ENCODE measurements at places on chromosomes 12 and 14. TPM values are rescaled to one million over a fixed set of nuclear protein-coding genes. Genes with fewer than 3 reads are reported as not detected.

DPPA3 gene
- total RNA-seq = not detected

SIRT4 gene
- total RNA-seq = 7.0 TPM

AMIGO2 gene
- 0.55 TPM for total RNA-seq

DNA sequence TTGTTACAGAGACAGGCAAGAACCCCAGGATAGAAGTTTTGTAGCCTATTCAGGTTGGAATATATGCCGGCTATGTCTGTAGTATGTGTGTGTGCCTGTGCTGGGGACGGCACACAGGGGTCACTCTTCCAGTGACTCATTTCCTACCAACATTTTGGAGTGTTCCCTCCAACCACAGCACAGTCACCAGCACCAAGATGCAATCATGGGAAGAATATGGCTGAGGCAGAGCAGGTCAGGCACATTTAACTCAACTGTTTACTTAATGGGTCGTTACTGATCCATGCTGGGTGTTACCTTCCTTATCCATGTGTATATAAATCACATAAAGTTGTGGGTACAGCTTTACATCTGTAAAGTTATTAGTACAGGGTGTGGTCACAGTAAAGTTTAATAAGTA is 178.3 kb downstream of the PRKD1 start:
- H3K27me3 ChIP-seq = no peaks in the 10 kb centered on the region
- H3K4me3 ChIP-seq = no peak overlapping the region

GRCh38 chr12:10909462-10909861 is at the start of gene TAS2R13:
Gene TAS2R13, minus strand, starts transcription at chr12:10909562. Its CDS starts 264 bp downstream, at chr12:10909298.
- no peaks in the 10 kb centered on the region for H3K4me1 ChIP-seq
- no peak within 1 kb of the TSS for H3K4me3 ChIP-seq
- DNase-seq = no peak
- no peaks in the 10 kb centered on the region for H3K27me3 ChIP-seq

KRT78 gene
- total RNA-seq = not detected

DNA sequence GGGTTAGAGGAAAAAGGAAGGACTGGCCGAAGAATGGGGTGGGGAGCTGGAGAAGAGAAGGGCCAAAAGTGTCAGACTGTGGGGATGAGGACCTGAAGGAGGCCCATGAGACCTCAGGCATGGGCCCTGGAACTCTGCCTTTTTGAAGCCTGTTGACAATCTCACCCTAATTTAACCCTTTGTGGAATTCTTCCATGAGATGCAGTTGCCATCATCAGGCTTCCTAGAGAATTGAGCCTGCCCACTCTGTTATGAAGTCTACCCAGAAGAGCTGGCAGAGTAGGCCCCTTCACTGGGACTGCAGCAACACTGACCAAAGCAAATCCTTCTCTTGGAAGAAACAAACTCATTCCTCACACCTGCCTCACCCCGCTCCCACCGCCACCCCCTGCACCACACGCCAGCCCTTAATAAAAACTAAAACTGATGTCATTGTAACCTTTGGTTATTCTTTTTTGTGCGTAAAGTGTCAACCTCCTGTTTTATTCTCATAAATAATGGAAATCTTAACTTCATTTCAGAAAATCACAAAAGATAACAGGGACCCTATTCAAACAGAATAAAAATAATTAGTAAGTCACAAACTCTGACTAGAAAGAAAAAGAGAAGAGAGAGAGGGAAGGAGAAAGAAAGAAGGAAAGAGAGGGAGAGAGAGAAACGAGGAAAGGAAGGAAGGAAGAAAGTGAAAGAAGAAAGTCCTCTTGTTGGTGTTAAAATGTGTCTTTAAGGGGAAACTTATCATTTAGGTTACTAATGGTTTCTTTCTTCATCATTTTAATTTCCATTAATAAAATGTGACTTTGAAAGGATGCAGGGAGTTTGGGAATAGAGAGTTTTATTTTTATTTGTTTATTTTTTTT is 61.3 kb downstream of the CRADD start:
- H3K27me3 ChIP-seq = no peaks in the 10 kb centered on the region
- no peaks in the 10 kb centered on the region for H3K36me3 ChIP-seq
- DNase-seq = no peak
- no peak overlapping the region for H3K4me3 ChIP-seq

KRT75 gene
- not detected for total RNA-seq

RAD9B gene
- 0.33 TPM for total RNA-seq

- H3K4me3 ChIP-seq = no peak overlapping the region
- peaks cover 87% of the 10 kb centered on the region for H3K4me1 ChIP-seq
- H3K27me3 ChIP-seq = no peaks in the 10 kb centered on the region
- peak; percentile 71 for DNase-seq
- peaks cover under 1% of the 10 kb centered on the region for H3K36me3 ChIP-seq
- H3K27ac ChIP-seq = peak overlapping the region; percentile 98
These were observed 36.5 kb downstream of the CORO1C start for GRCh38 chr12:108694812-108695278.

KCNK13 gene
- total RNA-seq = not detected

All from gastrocnemius medialis (tissue), 4 donors.